GM13977 (cell line): ENCODE measurements at places on chromosomes 1 and 21.

- DNase-seq, result no peak
Observed at GRCh38 chr1:228918335-228918734, 183.1 kb downstream of the RHOU start.

DNA sequence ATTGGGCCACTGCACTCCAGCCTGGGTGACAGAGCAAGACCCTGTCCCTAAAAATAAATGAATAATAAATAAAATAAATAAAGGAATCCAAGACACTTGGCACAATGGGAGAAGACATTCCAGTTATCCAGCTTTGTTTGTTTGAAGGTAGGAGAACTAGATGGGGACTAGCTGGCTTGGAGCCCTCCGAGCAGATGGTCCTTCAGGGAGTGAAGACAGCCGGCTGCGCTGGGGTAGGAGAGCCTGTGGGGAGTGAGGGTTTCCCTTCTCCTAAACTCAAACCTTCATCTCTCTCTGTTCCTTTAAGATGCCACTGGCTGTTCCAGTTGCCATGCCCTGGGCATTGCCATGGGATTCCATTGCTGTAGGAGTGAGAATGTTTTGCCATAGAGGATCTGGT is 120.6 kb downstream of the NAV1 start:
- no peak for DNase-seq

- peak; percentile 70 for DNase-seq
Observed at GRCh38 chr21:34603002-34603709, 11.8 kb downstream of the RCAN1 start.

- DNase-seq, result no peak
Observed at GRCh38 chr1:154453574-154454352, 48.3 kb upstream of the TDRD10 start.

- no peak for DNase-seq
Observed at GRCh38 chr1:34929853-34930701, 627 bp upstream of the DLGAP3 start.

DNA sequence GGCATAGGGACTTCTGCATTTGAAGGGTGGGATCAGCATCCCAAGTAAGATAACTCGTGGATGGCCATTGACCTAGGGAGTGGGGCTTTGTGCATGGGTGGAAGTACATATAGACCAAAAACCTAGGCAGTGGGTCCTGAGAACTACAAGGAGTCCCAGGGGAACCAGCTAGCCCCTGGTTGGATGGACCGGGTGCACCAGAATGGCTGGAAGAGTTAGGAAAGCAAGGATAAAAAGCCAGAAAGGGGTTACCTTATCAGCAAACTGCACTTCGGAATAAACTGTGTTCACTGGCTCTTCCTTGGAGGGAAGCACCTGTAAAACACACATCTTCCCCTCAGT is 26.6 kb upstream of the SLAMF6 start:
- DNase-seq, result no peak

DNA sequence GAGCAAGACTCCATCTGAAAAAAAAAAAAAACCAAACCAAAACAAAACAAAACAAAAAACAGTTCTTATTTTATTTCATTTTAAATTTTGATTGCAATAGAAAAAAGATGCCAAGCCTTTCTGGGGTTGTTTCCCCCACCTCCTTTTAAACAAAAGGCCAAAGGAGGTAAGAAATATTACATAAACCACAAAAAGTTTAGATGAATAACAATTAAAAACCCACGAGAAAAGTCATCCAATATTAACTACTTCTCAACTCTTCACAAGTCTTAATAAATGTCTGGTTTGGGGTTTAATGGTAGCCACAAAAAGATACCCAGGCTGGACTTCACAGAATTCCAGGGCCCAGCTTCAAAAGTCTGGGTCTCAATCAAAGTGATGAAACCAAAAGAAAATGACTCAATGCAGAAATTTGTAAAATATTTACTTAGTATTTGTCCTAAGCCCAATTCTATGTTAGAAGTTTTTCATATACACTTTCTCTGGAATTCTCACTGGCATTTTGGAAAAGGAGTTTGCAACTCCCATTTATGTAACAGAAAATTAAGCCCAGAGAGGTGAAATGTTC is 47.0 kb upstream of the SDC3 start:
- DNase-seq, result no peak

GRCh38 chr1:209899948-209900347 is 38.1 kb upstream of the SYT14 start:
- DNase-seq, result peak; percentile 38

GRCh38 chr1:234582681-234583301 is 27.2 kb downstream of the IRF2BP2 start:
- no peak for DNase-seq

DNA sequence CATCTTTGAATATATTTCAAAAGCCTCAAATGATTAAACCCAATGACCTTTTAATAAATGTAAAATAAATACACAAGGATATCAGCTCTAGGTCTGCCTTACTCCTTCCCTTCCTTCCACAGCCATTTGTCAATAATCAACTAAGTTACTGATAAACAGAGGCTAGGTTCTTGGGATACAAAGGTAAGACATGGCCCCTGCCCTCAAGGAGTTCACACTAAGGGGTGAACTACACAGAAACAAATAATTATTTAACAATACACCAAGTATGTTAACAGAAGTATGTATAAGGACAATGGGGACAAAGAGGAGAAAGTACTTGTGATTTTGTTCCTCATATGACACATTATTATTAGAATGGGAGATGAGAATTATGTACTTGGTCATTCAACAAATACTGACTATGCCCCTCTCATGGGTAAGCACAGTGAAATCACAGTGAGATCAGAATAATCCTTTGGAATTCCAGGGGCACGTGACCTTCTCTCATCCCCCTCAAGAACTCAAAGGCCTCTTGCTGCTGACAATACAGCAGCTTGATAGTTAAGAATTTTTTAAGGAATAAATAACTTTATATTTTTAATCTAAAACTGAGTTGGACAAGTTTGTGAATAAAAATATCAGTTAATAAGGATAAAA is 40.2 kb downstream of the ATP1B1 start:
- no peak for DNase-seq

DNA sequence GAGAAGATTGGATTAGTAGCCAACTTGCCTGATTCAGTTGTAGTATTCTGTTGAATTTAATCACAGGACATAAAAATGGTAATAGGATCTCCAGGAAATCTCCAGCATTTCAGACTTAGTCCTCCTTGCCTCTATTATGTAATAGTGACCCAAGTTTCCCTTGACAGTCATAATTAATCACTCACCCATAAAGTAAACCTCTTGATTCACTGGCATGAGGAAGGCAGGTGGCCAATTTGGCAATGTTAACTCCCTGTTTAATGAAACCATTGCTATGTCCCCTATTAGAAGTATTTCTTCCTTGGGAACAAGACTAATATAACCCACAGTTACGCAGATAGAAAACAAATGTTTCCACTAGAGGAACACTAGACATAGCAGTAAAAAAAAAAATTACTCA is 604.8 kb upstream of the CXADR start:
- DNase-seq, result no peak

GRCh38 chr1:40635763-40636500 is 29.6 kb downstream of the RIMS3 start:
- no peak for DNase-seq

DNA sequence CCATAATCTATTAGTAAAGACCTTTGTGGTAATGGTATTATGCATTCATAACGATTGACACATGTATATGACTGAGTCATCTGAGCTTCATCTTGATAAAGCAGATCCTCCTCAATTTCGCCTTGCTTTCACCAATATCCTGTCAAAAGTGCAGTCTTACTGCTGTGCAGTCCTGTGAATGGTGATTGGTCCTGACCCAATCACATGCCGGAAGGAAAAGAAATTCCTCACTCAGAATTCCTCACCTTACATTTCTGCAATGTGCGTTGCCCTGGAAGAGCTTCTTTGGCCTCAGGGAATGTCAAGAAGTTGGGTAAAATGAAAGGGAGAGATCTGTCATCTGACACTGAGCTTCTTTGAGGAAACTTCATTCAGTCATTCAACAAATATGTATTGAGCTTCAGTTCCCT is 121.0 kb upstream of the TSPAN2 start:
- no peak for DNase-seq
